ENCODE measurements at places on chromosomes 4 and X. TPM values are rescaled to one million over a fixed set of nuclear protein-coding genes. Genes with fewer than 3 reads are reported as not detected.

GRCh38 chr4:29560452-29560851 is 1159.7 kb upstream of the PCDH7 start:
- no peak for DNase-seq

DNA sequence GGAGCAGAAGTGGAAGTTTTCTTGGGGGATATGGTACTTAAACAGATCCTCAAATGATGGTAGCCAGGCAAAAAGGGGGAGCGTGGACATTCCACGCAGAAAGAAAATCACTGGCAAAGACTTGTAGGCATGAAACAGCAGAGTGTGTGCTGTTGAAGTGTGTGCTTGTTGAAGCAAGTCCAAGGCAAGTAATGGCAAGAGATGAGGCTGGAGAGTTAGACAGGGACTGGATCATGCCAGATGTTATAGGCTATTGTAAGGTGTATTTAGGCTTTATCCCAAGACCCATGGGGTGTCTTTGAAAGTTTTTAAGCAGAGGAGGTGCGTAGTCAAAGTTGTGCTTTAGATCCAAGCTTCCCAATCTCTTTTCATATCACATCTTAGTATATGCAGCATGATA is 124.5 kb downstream of the MBNL3 start:
- no peak for DNase-seq

GRCh38 chr4:137640156-137640837 is 108.0 kb upstream of the PCDH18 start:
- no peak for DNase-seq

DNA sequence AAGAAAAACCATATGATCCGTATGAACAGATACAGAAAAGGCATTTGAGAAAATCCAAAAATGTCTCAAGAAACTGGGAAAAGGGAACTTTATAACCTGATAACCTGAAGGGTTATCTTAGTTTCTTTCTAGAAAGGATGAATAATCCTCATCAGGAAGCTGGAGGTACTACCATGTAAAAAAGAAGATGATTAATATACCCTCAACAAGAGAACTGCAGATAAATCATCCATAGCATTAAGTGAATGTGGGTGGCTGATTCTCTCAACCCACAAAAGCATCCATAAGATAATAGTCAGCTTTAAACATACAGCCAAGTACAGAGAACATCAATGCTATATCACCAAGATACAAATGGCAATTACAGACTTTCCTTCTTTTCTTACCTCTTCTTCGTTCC is 26.4 kb downstream of the ANAPC10 start:
- no peak for DNase-seq

GRCh38 chr4:74755486-74755885 is 38.8 kb downstream of the BTC start:
- DNase-seq, result no peak

GRCh38 chr4:4734425-4734824 is 125.0 kb upstream of the MSX1 start:
- DNase-seq, result no peak

- DNase-seq, result no peak
These were observed 804.7 kb upstream of the NDST4 start for GRCh38 chr4:115918149-115918548.

DNA sequence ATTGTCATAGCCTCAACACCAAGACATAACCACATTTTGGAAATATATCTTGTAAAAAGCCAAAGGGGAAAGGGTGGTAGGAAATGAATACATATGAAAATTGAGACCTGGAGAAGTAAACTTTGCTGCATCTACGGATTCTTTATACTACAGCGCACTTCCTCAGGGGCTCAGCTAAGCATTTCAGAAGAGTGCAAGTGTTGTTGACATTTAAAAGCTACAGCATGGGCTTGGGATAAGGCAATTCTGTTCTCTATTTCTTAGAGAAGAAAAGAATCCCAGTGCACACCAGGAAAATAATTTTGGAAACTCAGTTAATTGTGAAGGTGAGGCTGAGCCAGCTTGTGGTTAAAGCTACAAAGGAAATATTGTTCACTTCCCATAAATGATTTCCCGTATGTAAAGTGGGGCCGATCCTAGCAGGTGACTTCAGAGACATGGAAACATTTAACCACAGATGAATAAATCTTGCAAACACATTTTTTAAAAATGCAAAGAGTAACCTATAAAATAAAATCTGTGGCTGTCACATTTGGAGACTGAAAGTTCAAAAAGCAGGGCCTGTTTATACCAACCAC is 12.6 kb upstream of the GBA3 start:
- no peak for DNase-seq

GRCh38 chr4:19993242-19993641 is 258.5 kb upstream of the SLIT2 start:
- DNase-seq, result no peak

GRCh38 chr4:163959932-163960331 is 465.4 kb downstream of the TMA16 start:
- DNase-seq, result no peak

DNA sequence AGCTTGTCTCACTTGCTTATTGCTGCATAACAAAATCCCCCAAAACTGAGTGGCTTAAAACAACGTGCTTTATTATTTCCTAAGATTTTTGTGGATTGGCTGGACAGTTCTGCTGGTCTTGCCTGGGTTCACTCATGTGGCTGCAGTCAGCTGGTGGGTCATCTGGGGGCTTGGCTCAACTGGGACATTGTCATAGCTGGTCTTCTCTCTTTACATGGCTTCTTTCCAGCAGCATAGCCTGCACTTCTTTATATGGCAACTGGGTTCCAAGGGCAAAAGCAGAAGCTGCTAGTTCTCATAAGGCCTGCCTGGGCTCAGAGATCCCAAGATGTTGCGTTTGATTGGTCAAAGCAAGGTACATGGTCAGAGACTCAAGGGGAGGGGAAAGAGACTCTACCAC is 33.7 kb upstream of the STAG2 start:
- DNase-seq, result no peak

- DNase-seq, result no peak
These were observed 166.0 kb downstream of the ANTXR2 start for GRCh38 chr4:79907001-79907400.

- no peak for DNase-seq
These were observed 45.6 kb downstream of the NSG1 start for GRCh38 chr4:4432341-4433125.

DNA sequence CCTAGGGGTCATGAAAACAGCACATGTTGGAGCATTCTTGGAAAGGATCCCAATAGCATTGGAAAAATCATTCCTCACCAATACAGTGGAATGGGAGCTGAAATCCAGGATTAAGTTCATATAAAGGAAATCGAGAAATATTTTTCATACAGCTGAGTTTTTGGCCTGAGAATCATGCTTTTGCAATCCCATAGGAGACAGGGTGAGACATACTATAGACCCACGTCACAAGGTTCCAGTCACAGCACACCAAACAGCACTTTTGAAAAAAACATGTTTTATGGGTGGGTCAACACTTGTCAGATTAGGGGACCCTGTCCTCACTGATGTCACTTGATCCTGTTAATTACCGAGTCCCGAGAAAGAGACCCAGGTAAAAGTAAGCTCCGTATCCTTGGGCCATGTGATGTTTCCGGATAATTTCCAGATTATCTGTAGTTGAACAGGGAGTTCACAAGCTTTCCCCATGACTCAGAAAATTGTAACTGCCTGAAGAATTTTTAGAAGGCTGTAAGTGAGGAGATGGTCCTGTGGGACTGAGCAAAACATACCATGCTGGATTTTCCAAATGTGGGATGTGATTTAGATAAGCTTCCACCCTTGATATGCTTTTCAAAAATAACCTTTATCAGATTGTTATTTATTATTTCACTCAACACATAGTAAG is 80.9 kb upstream of the TLR3 start:
- no peak for DNase-seq

DNA sequence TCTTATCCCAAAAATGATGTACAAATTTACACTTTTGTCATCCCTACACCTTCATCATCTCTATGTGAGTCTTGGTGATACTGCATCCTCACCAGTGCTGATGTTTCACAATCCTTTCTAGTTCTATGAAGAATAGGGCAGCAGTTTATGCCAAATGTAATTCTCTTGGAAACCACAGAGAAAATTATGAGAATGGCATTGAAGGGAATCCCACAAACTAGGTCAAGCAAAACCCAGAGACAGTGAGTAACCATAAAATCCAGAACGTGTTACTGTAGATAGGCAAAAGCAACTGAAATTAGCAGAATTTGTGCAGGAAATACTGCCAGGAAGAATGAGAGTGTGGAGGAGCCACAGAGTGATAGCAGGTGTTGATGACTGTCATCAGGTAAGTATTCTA is 24.5 kb downstream of the IL15 start:
- DNase-seq, result no peak

- peak; percentile 61 for DNase-seq
These were observed at the start of gene UGT8 for GRCh38 chr4:114598191-114599121. Gene UGT8 (plus strand): TSS chr4:114598807. CDS start chr4:114622881, 24,074 bp downstream.

GRCh38 chr4:57410331-57411052 is 300.3 kb upstream of the IGFBP7 start:
- DNase-seq, result no peak

DNA sequence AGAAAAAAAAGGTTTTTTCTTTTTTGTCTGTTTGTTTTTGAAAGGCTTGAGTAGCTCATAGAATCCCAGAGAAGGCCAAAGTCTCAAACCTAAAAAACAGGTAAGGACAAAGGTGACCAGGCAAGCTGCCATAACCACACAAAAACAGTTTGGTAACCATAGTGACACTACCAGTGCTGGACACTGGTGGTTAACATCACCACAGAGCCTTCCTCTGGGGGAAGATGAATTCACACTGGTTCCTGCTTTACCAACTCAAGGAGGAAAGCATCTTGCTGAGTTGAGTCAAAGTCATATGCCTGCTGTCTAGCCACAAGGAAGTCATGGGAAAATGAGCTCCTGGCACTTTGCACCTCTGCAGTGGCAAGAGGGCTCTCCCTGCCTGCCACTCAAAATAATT is 32.5 kb downstream of the IDS start:
- DNase-seq, result no peak

GRCh38 chr4:87270144-87270543 is 49.7 kb upstream of the KLHL8 start:
- no peak for DNase-seq

DNA sequence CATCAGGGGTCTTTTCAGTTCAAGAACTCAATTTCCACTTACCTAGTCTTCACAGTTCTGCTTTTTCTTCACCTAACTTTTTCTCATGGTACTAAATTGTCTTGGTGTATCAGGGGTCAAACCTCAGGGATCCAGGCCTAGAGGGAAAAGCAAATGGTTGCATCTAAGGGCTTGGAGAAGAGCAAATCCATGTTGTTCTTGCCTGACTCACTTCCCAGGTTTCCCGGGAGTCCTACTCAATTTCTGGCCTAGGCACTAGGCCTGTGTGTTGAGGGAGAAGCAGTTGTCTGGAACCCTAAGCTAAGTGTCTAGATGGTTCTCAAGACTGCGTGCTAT is 191.9 kb upstream of the STK26 start:
- DNase-seq, result no peak

- DNase-seq, result no peak
These were observed 262.1 kb downstream of the NKX6-1 start for GRCh38 chr4:84237008-84237407.

DNA sequence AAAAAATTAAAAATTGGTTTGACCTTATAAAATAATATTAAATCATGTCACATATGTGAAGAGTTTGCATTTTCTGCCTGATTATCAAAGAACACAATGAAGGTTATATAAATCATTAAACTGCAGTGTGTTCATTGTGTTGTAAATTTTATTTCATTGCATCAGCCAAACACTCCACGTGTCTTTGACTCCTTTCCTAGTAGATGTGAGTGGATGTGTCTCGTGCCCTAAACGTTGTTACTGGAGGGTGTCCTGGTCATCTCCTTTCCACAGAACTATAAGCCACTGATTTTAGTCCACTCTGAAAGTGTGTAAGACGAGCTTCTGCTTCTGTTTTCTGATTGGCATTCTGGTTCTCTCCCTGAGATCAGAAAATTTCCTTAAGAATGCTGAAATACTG is 127.3 kb downstream of the NDST4 start:
- no peak for DNase-seq

DNA sequence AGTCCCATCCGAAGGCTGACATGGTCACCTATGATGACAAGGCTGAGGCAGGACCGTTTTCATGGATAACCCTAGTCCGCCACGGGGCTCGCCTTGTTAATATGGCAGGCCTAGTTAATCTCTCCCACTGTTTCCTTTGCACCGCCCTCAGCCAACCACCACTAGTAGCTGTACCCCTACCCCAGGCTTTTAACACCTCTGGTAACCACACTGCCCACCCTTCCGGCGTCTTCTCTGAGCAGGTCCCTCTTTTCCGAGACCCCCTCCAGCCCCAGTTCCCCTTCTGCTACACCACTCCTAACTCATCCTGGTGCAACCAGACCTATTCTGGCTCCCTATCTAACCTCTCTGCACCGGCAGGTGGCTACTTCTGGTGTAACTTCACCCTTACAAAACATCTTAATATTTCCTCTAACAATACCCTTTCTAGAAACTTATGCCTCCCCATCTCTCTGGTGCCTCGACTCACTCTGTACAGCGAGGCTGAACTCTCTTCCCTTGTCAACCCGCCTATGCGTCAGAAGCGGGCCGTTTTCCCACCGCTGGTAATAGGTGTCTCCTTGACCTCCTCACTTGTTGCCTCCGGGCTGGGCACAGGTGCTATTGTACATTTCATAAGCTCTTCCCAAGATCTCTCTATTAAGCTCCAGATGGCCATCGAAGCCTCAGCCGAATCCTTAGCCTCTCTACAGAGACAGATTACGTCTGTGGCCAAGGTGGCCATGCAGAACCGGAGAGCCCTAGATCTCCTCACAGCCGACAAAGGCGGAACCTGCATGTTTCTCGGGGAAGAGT is 964.4 kb downstream of the RPA4 start:
- no peak for DNase-seq

GRCh38 chrX:139739138-139739537 is 31.2 kb upstream of the MCF2 start:
- peak; percentile 18 for DNase-seq

DNA sequence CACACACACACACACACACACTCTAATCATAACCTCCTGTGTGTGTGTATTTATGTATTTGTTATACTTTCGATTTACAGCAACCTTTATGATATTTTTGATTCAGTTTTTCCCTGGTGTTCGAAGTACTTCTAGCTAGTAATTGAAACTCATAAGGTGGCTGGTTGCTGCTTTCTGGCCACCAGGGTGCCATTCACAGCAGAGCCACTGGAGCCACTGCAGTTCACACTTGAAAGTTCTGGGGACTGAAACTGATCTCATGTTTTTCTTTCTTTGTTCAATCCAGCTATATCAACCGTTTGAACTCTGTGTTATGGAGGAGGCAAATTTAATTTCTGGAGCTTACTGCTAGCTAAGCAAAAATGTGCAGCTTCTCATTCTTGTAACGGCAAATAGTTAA is 419.4 kb downstream of the ADGRL3 start:
- DNase-seq, result no peak

Gene LGI2
- not detected for total RNA-seq

Gene HPGD
- 6.0 TPM for total RNA-seq

Gene TLR6
- 4.4 TPM for total RNA-seq

Gene TLL1
- not detected for total RNA-seq

Gene GSX2
- total RNA-seq, result not detected

Gene PABPC5
- not detected for total RNA-seq

Gene KCTD8
- not detected for total RNA-seq

Gene USP17L24
- total RNA-seq, result not detected

Gene SLC10A6
- total RNA-seq, result not detected

Gene ALB
- total RNA-seq, result not detected

Gene MAGEB10
- total RNA-seq, result not detected

Gene TRIM75
- total RNA-seq, result not detected

Gene FDCSP
- not detected for total RNA-seq

Measured in activated naive CD8-positive, alpha-beta T cell treated with anti-CD3 and anti-CD28 coated beads for 36 hours (primary cell).